ENCODE measurements at places on chromosomes 3 and 15.
A peak's percentile ranks its signal among the peaks of the same experiment; 100 is the strongest.

- DNase-seq, result no peak
Observed at GRCh38 chr3:197495499-197495898, 60.3 kb downstream of the BDH1 start.

- no peak for DNase-seq
Observed at GRCh38 chr3:12859840-12860239, 18.5 kb upstream of the RPL32 start.

- no peak for DNase-seq
Observed at GRCh38 chr3:13690636-13691035, 141.7 kb downstream of the FBLN2 start.

DNA sequence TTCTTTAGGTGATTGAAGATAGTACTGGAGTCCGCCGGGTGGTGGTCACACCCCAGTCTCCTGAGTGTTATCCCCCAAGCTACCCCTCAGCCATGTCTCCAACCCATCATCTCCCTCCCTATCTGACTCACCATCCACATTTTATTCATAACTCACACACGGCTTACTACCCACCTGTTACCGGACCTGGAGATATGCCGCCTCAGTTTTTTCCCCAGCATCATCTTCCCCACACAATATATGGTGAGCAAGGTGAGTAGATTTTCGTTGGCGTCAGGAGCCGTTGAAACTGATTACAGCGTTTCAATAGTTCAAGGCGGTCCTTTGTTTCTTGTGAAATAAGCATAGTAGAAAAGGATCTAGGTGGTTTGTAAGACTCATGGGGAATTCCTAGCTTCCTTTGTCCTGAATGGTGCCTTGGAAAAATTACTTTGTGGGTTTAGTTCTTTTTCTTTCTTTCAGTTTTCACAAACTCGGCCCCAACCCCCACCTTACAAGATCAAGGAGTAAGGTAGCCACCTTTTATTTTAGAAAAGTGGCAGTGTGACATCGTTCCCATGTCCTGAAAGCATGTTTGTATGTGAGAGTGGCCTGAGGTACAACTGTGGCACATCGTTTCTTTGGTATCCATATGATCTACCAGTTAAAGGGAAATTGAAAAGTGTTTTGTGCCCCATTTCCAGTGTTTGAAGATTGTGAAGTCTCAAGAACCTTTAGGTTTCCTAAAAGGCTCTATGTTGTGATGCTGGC is 200.6 kb downstream of the GHSR start:
- DNase-seq, result no peak

DNA sequence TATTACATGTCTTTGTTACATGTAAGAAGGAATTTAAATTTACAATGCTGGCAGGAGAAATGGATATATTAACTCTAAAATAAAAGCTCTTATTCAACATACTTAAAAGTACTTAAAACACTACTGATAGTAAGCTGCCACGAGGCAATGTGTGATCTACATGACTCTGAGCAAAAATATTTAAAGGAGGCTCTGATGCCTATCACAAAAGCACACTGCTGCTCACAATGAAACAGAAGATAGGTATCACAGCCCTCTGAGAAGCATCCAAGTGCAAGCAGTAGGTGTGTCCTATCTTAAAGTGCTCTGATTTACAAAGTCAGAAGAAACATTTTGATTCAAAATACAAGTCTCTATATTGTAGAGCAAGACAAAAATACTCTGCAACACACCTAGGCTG is 371.2 kb upstream of the WNT5A start:
- DNase-seq, result no peak

DNA sequence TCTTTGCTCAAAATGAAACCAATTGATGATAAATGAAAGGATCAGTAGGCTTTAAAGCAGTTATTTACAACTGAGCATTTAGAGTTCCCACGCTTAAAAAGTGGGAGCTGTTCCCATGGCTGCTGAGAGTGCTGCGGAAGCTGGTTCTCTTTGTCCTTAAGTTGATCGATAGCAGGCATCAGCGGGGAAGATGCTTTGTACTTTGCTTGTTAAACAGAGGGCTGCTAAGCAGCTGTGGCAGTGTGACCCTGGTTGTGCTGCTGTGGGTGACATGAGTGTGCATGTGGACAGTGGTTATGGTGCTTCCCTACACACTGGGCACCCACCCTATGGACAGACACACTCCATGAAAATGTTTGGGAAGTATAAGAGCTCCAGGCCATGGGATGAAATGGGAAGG is 96.3 kb downstream of the PTPRG start:
- DNase-seq, result no peak

GRCh38 chr3:74789111-74789510 is 174.7 kb upstream of the CNTN3 start:
- DNase-seq, result no peak

DNA sequence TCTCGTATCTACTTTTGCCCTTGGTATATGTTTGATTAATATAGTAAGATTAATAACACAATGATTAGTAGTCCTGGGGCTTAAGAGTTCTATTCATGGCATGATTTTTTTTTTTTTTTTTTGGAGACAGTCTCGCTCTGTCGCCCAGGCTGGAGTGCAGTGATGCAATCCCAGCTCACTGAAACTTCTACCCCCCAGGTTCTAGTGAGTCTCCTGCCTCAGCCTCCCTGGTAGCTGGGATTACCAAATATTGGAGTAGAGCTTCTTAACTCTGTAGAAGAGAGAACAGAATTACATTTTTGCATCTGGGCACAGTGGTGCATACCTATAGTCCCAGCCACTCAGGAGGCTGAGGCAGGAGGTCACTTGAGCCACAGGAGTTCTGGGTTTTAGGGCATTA is 58.9 kb downstream of the RAB7A start:
- DNase-seq, result no peak

DNA sequence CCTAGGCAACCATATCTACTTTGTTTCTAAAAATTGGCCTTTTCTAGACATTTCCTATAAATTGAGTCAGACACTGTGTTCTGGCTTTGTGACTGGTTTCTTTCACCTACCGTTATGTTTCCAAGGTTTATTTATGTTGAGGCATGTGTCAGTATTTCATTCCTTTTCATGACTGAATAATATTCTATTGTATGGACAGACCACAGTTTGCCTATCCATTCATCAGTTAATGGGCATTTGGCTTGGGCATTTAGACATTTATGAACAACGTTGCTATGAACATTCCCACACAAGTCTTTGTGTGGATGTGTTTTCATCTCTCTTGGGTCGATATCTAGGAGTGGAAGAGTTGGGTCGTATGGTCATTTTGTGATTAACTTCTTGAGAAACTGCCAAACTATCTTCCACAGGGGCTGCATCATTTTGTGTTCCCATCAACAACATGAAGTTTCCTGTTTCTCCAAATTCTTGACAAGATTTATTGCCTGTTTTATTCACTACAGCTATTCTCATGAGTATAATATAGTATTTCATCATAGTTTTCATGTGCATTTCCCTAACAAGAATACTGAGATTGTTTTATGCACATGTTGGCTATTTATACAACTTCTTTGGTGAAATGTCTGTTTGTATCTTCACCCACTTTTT is 3.5 kb upstream of the EFCC1 start:
- no peak for DNase-seq

- DNase-seq, result no peak
Observed at GRCh38 chr3:70150599-70150998, 151.1 kb downstream of the SAMMSON start.

DNA sequence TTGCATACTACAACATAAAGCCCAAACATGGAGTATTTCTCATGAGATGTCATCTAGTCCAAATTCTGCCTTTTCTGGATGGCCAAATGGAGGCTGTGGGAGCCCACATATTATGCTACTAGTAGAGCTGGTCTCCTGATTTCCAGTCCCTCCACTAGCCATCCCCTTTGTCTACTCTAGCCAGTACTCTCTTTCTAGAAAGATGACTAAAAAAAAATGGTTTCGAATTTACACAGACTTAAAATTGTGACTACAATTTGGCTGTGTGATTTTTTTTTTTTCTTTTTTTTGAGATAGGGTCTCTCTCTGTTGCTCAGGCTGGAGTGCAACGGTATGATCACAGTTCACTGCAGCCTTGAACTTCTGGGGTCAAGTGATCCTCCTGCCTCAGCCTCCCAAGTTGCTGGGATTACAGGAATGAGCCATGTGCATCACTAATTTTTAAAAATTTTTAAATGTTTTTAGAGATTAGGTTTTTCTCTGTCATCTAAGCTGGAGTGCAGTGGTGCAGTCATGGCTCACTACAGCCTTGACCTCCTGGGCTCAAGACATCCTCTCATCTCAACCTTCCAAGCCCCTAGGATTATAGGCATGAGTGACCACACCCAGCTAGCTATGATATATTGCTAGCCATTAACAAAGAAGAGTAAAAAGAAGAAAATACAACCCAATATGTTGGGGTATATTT is 273.9 kb downstream of the ADAMTSL3 start:
- no peak for DNase-seq

GRCh38 chr3:52004163-52004787 is 8.6 kb upstream of the RPL29 start:
- peak; percentile 48 for DNase-seq

DNA sequence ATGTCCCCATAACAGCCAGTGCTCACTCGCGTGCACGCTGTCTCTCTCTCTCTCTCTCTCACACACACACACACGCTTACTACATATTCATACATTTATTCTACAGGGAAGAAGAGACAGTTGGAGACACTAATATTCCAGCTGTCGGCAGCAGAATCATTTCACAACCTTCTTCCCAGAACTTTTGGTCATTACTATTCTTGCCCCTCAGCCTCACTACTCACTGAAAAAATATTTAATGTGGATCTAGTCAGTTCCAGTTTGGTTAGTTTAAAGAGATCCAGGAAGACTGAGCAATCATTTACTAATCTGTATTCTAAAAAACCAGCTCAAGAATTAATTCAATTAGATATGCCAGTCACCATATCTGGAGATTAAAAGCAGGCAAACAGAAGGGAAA is 394.9 kb downstream of the PTPRG start:
- DNase-seq, result no peak

GRCh38 chr3:31550452-31551251 is 17.9 kb downstream of the STT3B start:
- DNase-seq, result no peak

DNA sequence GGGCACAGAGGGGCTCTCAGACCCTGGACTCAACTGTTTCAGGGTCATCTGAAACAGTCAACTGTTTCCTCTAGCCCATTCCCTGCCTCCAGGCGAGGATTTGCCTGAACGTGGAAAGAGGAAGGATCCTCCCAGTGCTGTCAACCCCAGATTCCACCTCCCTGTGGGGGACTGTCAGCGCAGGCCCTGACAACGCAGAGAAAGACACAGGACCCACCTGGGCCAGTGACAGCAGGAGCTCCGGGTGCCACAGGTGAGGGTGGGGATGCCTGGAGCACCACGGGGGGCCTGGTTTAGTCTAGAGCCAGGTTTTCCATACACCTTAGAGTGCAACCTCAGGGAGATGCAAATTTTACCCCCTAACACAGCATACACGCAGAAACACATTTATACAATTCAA is 19.5 kb upstream of the LAMP3 start:
- DNase-seq, result no peak

GRCh38 chr3:150917951-150918350 is 12.7 kb upstream of the MINDY4B start:
- DNase-seq, result no peak

DNA sequence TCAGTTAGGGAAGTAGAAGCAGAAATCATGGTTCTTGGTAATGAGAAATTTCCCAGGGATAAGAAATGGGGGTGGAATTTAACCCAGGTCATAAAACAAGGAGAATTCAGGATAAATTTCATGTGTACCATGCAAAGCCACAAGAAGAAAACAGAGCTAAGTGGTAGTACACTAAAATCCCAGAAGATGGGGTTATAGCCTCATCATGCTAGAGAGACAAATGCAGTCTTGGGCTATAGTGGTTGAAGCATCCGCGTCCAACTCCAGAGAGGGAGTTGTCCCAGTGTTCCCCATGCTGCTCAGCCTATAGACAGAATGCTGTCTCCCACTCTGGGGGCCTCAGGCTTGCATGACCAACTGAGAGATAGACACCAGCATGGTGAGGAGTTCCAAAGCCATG is 36.2 kb upstream of the CLRN1 start:
- peak; percentile 28 for DNase-seq

DNA sequence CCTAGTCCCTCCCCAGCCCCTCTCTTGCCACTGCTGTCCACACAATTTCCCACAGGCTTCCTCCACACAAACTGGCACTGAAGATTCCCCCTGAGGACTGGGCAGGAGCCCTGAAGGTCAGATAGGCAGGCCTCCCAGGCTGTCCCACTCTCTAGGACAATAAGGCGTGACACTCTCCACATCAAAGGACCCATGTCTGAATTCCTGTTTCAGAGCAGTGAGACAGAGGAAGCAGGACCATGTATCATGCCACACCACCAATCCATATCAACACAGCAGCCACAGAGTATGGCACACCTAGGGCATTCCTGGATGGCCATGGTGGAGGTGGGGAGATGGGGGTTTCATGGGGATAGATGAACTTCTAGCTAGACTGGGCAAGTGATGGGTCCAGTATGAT is 13.8 kb upstream of the CCR1 start:
- no peak for DNase-seq

DNA sequence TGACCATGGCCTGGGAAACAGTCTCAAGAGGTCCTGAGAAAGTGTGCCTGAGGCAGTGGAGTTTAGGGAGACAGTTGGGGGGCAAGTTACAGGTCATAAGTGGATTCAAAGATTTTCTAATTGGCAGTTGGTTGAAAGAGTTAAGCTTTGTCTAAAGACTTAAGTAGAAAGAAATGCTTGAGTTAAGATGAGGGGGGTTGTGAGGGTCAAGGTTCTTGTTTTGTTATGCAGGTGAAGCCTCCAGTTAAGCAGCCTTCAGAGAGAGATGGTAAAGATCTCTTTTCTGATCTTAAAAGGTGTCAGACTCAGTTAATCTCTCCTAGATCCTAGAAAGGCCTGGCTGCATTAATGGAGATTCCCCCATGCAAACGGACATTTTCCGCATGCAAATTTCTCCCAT is 356.3 kb upstream of the C2CD4B start:
- no peak for DNase-seq

GRCh38 chr15:44092221-44092620 is 102.8 kb downstream of the FRMD5 start:
- DNase-seq, result no peak

DNA sequence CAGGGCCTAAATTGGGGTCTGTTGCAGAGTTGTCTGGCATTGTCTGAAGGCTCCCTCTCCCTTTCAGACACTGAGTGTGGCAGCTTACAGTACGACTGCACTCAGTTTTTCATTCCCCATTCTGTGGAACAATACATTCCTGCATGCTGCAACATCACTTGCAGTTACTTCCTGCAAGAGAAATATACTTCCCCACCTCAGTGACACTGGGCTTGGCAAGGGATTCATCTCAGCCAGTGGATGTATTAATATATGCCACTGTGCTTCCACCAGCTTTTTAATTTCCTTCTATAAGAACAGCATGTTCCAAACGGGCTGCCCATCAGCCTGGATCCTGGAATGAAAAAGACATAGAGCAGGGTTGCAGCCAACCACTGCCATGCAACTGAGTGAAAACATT is 23.1 kb downstream of the B3GALNT1 start:
- no peak for DNase-seq

DNA sequence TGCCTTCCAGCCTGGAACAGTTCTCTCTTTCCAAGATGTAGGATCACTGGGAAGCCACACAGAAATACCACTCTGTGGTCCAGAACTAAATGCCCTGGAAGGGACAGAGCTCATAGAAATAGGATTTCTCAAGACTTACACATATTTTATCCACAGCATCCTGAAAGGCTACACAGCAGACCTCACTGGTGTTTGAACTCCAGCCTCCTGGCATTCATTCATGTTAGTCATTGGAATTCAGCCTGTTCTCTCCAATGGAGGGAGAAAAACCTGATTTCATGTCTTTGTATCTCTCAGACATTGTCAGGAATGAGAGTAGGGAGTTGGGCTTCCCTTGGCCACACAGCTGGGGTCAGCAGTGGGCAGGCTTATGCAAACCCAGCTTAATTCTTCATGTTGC is 121.1 kb upstream of the PPP2R3A start:
- no peak for DNase-seq
